Stimulated activated CD4-positive, alpha-beta T cell treated with anti-CD3 and anti-CD28 coated beads, Interleukin-1b, Interleukin-23, amount 100 ng/mL, for 24 hours (primary cell): ENCODE measurements at places on chromosomes 7 and 10.

DNA sequence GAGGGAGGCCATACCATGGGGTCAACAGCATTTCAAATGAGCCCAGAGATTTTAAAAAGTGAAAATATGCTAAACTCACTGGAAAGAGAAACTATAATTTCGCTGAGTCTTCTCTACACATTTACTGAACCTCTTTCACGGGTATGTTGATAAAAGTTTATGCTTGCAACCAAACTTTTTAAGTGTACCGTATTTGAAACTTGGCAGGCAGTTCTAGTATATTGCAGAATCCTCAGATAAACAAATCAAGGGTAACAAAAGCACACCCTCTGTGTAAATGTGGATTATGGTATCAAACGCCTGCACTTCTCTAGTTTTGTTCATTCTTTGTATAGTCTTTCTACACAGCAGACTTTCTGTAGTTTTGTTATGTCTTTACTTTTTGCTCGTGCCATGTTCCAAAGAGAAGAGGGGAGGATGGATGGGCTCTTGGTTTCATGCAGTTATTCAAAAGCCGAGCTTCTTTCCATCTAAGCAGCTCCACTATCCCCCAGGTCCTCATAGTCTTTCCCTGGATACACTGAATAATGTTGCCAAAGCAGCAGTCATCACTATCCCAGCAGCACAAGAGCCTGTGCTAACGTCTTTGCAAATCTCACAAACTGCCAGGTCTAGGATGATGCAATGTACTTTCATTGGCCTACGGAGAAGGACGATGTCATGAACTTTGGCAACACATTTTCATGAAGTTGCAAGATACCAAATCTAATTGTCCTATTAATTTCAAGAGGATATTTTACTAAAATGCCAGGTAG is 131.2 kb downstream of the MPP7 start:
- DNase-seq = no peak

GRCh38 chr7:94632338-94633013 is 23.5 kb downstream of the SGCE start:
- no peak for DNase-seq

GRCh38 chr10:112663234-112664125 is 216.5 kb downstream of the VTI1A start:
- DNase-seq = no peak

- DNase-seq = no peak
These were observed 39.5 kb upstream of the RTKN2 start for GRCh38 chr10:62308101-62308500.

GRCh38 chr7:68485253-68485917 is 1112.9 kb upstream of the AUTS2 start:
- no peak for DNase-seq

DNA sequence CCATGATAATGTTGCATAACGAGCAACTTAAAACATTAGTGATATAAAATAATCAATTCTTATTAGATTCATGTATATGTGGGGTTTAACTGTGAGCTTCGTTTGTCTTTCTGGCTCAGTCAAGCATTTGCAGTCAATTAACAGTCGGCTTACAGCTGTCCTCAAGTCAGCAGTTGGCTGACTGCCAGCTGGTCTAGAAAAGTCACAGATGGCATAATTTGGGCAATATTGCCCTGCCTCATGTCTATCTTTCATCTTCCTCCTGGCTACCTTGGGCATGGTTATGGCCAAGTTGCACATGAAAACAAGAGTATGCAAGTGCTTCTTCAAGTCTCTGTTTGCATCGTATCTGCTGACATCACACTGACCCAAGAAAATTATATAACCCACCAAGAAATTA is 186.1 kb upstream of the ZWINT start:
- no peak for DNase-seq

- no peak for DNase-seq
These were observed 217.7 kb downstream of the PRKG1 start for GRCh38 chr10:51291961-51292360.

GRCh38 chr10:132642732-132643008 is 105.1 kb downstream of the INPP5A start:
- no peak for DNase-seq

DNA sequence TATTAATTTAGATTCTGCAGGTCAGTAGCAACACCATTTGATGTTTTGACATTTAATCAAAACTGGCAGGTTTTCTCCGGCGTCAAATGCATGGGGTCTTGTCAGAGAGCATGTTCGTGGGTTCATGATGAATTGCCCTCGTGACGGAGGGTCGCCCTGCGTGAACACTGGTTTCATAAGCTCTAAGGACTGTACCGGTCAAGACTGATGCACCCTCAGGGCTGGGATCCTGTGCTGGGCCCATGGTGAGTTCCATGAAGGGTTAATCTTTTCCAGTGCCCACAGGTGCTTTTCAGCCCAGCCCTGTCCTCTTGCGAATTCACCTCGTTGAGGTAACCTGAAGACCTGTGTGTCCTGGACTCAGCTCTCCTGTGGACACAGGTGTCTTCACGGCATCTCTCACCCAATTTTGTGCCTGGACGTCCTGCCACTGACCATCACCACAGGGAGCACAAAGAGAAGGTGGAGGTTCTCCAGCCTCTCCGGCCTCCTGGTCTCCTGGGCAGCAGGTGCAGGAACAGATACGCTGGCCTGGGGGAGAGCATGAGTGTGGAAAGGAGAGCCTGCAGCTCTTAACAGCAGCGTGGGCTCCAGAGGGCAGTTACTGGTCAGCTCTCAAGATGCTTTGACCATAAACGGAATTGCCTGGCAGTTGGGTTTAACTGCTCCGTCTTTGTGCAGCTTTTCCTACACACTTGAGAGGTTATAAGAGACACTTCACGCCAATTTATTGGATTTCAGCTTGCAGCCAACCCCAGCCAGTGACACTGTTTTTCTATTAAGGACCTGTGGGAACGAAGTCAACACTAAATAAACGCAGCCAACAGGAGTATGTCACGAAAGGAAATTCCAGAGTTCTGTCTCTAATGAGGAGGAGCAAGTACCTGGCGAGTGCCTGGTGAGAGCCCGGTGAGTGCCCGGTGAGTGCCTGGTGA is 37.4 kb upstream of the CFAP46 start:
- DNase-seq = no peak

DNA sequence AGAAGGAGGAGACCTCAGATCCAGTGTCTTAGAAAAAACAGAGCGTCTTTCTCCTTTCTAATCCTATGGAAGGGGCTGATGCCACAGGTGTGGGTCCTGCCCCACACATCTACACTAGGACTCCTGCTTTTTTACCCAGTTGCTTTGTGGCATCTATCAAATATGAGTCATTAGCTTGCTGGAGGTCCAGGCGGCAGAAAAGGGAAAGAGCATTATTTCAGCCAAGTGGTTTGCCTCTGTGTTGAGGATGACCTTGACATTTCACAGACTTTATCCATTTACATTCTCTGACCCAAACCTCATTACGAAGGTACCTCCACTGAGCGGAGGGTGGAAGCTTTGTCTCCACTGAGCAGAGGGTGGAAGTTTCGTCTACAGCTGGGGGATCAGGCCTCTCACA is 308.4 kb upstream of the KLF6 start:
- DNase-seq = no peak

- no peak for DNase-seq
These were observed 125.4 kb downstream of the JAZF1 start for GRCh38 chr7:28055161-28055544.

DNA sequence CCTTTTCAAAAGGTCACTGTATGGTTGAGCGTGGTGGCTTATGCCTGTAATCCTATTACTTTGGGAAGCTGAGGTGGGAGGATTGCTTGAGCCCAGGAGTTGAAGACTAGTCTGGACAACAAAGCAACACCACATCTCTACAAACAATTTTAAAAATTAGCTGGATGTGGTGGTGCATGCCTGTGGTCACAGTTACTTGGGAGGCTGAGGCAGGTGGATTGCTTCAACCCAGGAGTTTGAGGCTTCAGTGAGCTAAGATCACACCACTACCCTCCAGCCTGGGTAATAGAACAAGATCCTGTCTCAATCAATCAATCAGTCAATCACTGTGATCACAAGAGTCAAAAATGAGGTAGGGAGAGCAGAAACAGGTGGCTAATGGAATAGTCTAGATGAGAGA is 97.0 kb downstream of the SUGCT start:
- DNase-seq = no peak

- DNase-seq = no peak
These were observed 30.6 kb downstream of the TARP start for GRCh38 chr7:38242814-38243213.

GRCh38 chr10:14699482-14699881 is 75.2 kb downstream of the FAM107B start:
- DNase-seq = no peak

- no peak for DNase-seq
These were observed 1.2 kb upstream of the IDI1 start for GRCh38 chr10:1050145-1050544.

GRCh38 chr7:6590645-6591110 is 857 bp downstream of the INTS15 start:
- no peak for DNase-seq

- DNase-seq = no peak
These were observed 102.7 kb downstream of the FAM53B start for GRCh38 chr10:124641282-124642087.

DNA sequence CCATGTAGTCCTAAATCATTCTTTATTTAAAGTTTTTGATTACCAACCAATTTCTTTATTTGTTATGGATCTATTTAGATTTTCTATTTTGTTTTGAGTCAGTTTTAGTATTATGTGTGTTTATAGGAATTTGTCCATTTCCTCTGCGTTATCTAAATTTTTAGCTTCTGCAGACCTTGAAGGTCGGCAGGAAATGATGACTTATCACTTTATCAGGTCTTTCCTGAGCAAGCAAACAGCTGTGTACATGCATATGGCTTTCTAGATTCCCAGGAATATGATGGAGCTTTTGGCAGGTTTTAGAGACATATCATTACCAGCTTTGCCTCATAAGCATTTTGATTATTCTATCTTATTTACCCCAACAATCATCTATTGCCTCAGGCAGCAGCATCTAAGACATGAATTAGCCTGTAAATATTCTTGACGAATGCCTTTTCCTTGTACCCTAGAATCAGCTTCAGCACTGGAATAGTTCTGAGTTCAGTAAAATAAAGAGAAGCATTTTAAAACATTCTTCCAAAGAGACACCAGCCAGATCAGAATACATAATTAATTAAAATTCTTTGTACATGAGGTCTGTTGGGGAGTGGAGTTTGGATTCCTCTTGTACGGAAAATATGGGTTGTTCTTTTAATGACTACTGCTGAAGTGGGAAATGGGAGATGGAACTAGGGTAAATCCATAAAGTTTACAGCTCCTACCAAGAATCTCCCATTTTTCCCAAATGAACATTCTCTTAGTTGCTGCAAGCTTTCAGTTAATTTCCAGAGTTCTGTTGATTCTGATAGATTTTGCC is 408.8 kb upstream of the SEMA3C start:
- DNase-seq = no peak

DNA sequence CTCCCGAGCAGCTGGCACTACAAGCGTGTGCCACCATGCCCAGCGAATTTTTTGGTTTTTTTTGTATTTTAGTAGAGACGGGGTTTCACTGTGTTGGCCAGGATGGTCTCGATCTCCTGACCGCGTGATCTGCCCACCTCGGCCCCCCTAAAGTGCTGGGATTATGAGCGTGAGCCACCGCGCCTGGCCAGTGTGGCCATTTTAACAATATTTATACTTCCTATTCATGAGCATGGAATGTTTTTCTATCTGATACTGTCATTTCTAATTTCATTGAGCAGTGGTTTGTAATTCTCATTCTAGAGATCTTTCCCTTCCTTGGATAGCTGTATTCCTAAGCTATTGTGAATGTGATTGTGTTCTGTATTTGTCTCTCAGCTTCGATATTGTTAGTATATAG is 96.2 kb downstream of the GLCCI1 start:
- no peak for DNase-seq

DNA sequence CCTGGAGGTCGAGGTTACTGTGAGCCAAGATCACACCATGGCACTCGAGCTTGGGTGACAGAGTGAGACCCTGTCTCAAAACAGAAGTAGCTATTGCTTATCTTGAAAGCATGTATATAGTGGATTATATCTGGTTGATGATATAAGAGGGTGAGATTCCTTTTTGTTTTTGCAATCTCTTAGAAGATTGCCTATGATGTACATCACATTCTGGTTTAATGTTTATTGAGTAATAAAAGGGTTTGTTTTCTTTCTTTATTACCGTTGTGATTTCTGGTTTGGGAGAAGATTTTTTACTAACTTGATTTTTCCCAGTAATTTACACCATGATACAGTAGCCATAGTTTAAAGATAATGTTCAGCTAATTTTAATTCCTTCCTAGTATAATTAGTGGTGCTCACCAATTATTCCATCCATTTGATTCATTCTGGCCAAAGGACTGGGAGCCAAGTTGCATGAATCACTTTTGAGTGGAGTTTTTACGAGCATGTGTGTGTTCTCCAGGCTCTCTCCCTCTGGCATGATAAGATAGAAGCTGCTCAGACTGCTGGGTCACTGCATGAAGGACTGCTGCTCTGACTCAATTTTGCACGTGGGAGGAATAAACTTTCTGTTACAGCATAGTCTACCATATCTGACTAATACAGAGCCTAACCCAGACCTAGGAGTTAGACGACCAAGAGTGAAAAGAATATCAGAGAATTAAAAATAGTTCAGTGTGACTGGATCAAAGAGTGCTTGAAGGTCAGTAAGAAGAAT is 13.5 kb upstream of the TSPAN13 start:
- DNase-seq = no peak

- DNase-seq = no peak
These were observed 159.2 kb downstream of the LHFPL3 start for GRCh38 chr7:104487642-104488041.

DNA sequence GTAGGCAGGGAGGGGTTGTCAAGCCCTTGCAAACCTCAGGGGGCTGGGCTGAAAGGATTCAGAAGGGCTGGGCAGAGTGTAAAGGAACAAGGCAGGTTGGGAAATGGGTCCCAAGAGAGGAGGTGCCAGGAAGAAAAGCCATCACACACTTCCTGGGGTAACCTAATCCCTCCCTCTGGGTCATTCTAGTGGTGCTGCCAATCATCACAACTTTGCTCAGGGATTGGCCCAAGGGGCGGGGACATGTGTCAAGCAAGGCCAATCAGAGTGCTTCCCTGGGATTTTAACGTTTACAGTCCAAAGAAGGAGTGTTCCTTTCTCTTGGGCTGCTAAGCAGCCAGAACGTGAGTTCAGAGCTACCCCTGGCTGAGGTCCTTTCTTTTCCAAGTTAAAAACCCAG is 57.1 kb upstream of the NPTX2 start:
- no peak for DNase-seq

GRCh38 chr10:49388161-49388560 is 7.7 kb downstream of the DRGX start:
- DNase-seq = no peak

- no peak for DNase-seq
These were observed 81.3 kb downstream of the CDK6 start for GRCh38 chr7:92754919-92755581.

- no peak for DNase-seq
These were observed 182.7 kb downstream of the CUX1 start for GRCh38 chr7:102000123-102000522.

DNA sequence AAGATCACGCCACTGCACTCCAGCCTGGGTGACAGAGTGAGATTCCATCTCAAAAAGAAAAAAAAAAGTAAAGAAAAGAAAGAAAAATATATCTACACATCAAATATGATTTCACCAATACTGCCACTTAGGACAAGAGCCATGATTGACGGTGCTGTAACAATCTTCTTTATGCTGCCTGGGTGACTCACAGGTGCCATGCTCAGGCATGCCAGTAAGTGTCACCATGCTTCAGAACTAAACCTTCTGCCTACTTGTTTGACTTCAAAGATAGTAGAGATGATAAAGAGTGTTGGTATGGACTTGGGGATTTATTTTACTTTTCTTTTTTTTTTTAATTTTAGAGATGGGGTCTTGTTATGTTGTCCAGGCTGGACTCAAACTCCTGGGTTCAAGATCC is 33.6 kb upstream of the DNMBP start:
- DNase-seq = no peak

GRCh38 chr10:129133856-129134255 is 333.2 kb upstream of the MGMT start:
- no peak for DNase-seq
